ENCODE measurements at places on chromosomes 5 and 9.

DNA sequence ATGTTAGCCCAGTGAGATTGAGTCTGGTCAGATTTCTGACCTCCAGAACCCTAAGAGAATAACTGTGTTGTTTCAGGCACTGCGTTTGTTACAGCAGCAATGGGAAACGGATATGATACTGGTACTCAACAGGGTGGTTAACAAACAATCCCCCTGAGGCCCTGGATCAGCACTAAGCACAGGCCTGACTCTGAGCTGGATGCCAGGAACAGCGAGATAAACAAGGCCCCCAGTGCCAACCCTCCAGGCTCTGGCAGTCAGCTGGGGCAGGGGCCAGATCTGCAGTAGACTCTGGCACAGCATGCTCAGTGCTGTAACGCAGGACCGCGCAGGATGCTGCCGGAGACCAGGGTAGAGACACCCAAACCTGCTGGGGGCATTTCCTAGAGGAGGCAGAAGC is 22.1 kb downstream of the CPLX2 start:
- no peak for DNase-seq

- no peak for DNase-seq
Observed at GRCh38 chr5:28896949-28897348, 1858.6 kb upstream of the CDH9 start.

- DNase-seq, result no peak
Observed at GRCh38 chr9:14148501-14149103, 165.3 kb downstream of the NFIB start.

DNA sequence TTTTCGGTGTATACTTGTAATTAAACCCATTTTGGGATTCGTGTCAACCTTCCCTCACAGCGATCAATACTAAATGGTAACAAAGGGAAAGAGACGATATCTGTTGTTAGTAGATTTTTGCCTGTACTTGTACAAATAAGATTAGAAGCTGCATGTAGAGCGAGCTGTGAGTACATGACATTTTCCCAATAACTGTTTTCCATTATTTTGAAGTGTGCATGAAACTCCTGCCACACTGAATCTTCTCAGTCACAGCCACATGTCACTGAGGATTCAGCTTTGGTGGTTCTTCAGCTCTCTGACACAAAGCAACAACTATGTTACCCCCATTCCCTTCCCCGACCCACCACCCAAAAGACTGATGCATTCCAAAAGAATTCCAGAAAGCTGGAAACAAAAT is 685.6 kb downstream of the EFNA5 start:
- no peak for DNase-seq
